Parietal lobe (tissue), 2 donors: ENCODE measurements at places on chromosomes 7 and 10. TPM values are rescaled to one million over a fixed set of nuclear protein-coding genes. Genes with fewer than 3 reads are reported as not detected.

The FAM20C gene
- total RNA-seq = 31.0 TPM

The CUL2 gene
- 36.3 TPM for total RNA-seq

The A1CF gene
- total RNA-seq = not detected

The PRKAR2B gene
- total RNA-seq = 174 TPM

The COBL gene
- 8.1 TPM for total RNA-seq
